Posterior cingulate gyrus (tissue), 11 donors: ENCODE measurements at places on chromosomes 3 and 15.

- DNase-seq, result no peak
Measured at GRCh38 chr3:141561426-141562034, 74.7 kb downstream of the RASA2 start.

- no peak for DNase-seq
Measured at GRCh38 chr3:195197765-195198425, 73.1 kb downstream of the XXYLT1 start.

DNA sequence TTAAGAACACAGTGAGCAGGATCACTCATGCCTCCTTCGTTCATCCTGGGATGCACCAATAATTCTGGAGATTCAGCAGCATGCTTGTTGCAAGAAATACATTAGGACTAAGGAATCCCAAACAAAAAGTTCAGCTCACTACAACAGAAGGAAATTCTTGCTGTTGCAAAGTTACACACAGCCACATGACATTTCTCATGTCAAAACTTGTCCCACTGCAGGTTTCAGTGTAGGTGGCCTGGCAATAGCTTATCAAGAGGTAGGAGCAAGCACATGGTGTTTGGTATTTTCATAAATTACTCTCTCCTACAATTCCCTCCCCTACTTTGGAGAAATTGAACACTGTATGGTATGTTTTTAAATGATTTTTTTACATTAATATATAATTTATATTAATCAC lies 399.6 kb upstream of the EPHA3 start:
- DNase-seq, result no peak

DNA sequence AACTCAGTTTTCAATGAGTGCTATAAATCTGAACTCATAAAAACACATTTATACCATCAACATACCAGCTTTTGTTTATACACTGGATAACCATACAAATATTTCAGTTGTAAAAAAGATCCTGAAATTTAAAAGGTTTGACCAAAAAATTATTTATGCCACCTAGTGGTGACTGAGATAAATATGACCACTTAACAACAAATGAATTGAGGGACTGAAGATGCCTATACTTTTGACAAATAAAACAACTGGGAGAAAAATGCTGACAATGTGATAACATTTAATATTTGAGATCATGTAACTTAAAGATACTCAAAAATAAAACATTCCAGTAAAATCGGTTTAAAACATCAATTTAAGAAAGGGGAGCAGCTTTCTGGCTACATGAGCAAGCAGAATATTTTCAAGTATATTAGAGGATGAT lies 30.4 kb downstream of the ATG3 start:
- no peak for DNase-seq

DNA sequence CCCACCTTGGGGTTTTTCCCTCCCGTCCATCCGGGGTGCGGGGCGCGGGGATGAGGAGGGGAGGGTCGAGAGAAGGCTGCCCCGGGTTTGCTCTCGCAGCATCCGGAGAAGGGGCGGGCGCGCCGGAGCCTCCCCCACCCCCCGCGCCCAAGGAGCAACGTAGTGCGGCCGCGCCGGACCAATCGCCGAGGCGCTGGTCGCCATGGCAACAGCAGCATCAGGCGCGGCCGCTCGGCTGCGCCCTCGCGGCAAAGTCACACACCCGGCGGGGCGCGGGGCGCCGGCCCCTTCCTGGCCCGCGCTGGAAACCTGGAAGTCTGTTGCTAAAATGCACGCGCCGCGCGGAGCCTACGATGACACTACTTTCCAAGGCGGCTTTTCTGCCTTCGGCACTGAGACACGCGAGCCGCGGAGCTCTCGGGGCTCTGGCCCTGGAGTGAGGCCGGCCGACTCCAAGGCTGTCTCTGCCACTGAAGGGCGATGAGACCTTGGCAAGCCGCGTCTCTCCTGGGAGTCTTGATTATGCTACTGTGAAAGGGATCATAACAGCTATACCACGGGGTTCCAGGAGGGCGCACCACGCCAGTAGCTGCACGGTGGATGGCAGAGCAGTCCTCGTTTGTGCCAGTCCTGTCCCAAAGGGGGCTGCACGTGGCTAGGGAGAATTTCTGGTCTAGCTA lies at the start of gene IQSEC1:
IQSEC1 (minus strand) TSS at position 104 of the 680 bp plus-strand sequence. CDS start 415 bp downstream, outside the sequence.
- peak; percentile 81 for DNase-seq
